ENCODE measurements at places on chromosomes 5 and 9. TPM values are rescaled to one million over a fixed set of nuclear protein-coding genes. Genes with fewer than 3 reads are reported as not detected.

The STPG3 gene
- total RNA-seq: not detected

The TERT gene
- 2.9 TPM for total RNA-seq

The PCDHA1 gene
- 0.14 TPM for total RNA-seq

The PCDHGB4 gene
- total RNA-seq: 0.81 TPM

The RIMOC1 gene
- 9.0 TPM for total RNA-seq

The GDNF gene
- total RNA-seq: 0.05 TPM

The PCDHA5 gene
- total RNA-seq: 0.70 TPM

The COL27A1 gene
- total RNA-seq: 7.8 TPM

The SLC4A9 gene
- total RNA-seq: 0.02 TPM

The TNFSF8 gene
- total RNA-seq: not detected

The LEAP2 gene
- total RNA-seq: 0.65 TPM

The ZDHHC12 gene
- total RNA-seq: 95.6 TPM

The ST8SIA4 gene
- 0.29 TPM for total RNA-seq

The GRXCR2 gene
- not detected for total RNA-seq

The FLT4 gene
- total RNA-seq: 3.6 TPM

The TMEM8B gene
- 2.4 TPM for total RNA-seq

The CCDC180 gene
- total RNA-seq: 0.58 TPM

The JAK2 gene
- 3.9 TPM for total RNA-seq

The COL23A1 gene
- total RNA-seq: not detected

All from A549 treated with AZD2906 at 1 μM for 4 hours (cell line).